Melanocyte of skin (primary cell): ENCODE measurements at places on chromosomes 3 and 15. TPM values are rescaled to one million over a fixed set of nuclear protein-coding genes. Genes with fewer than 3 reads are reported as not detected.

LMAN1L gene
- total RNA-seq, result not detected in 2 replicates

CCDC39 gene
- not detected in 2 replicates for total RNA-seq

CCR4 gene
- total RNA-seq, result not detected in 2 replicates

BLOC1S6 gene
- total RNA-seq, result 47.0 and 58.9 TPM in 2 replicates

SLC24A5 gene
- 614 and 1,301 TPM in 2 replicates for total RNA-seq

TRH gene
- not detected in 2 replicates for total RNA-seq

ZCWPW2 gene
- 0.69 and 0.73 TPM in 2 replicates for total RNA-seq

ACTC1 gene
- total RNA-seq, result not detected in 2 replicates

CKMT1B gene
- total RNA-seq, result not detected in 2 replicates

PLSCR5 gene
- not detected in 2 replicates for total RNA-seq

STOML1 gene
- total RNA-seq, result 12.0 and 16.5 TPM in 2 replicates

SLC6A11 gene
- not detected in 2 replicates for total RNA-seq

FBXW12 gene
- 0.33 TPM in 1 of 2 replicates, not detected in the other for total RNA-seq

GPR15 gene
- not detected in 2 replicates for total RNA-seq

TMOD2 gene
- total RNA-seq, result 9.7 and 20.1 TPM in 2 replicates

ISL2 gene
- total RNA-seq, result not detected in 2 replicates

GP9 gene
- total RNA-seq, result not detected in 2 replicates

EPHA6 gene
- total RNA-seq, result not detected in 2 replicates

CTXN2 gene
- not detected in 2 replicates for total RNA-seq

SPG21 gene
- total RNA-seq, result 98.4 and 118 TPM in 2 replicates

TF gene
- total RNA-seq, result 0.36 and 1.0 TPM in 2 replicates

FAM98B gene
- 7.9 and 9.1 TPM in 2 replicates for total RNA-seq

SLC35G2 gene
- total RNA-seq, result 1.5 and 2.7 TPM in 2 replicates

SLC38A3 gene
- not detected in 2 replicates for total RNA-seq

CLDN18 gene
- total RNA-seq, result not detected in 2 replicates

PLA2G4B gene
- 0.33 and 0.62 TPM in 2 replicates for total RNA-seq

SAMD7 gene
- total RNA-seq, result not detected in 2 replicates

SH3GL3 gene
- total RNA-seq, result not detected in 2 replicates

HCLS1 gene
- 0.33 TPM in 1 of 2 replicates, not detected in the other for total RNA-seq

CCRL2 gene
- total RNA-seq, result 0.33 TPM in 1 of 2 replicates, not detected in the other

SAMMSON gene
- under 0.01 and 2.9 TPM in 2 replicates for total RNA-seq

HGD gene
- total RNA-seq, result under 0.01 and 0.69 TPM in 2 replicates

TTC23 gene
- total RNA-seq, result 35.8 and 39.6 TPM in 2 replicates

GP5 gene
- total RNA-seq, result 0.15 and 0.33 TPM in 2 replicates

SCAANT1 gene
- total RNA-seq, result not detected in 2 replicates

FGF12 gene
- 0.36 and 0.69 TPM in 2 replicates for total RNA-seq

GPX1 gene
- total RNA-seq, result 231 and 280 TPM in 2 replicates

CDC25A gene
- 7.9 and 8.4 TPM in 2 replicates for total RNA-seq

PRRT3 gene
- 4.4 and 4.5 TPM in 2 replicates for total RNA-seq

TMEM158 gene
- total RNA-seq, result 2.4 and 9.8 TPM in 2 replicates

TMOD3 gene
- total RNA-seq, result 32.0 and 40.7 TPM in 2 replicates

MYLK gene
- 7.3 and 13.6 TPM in 2 replicates for total RNA-seq

ITIH4 gene
- total RNA-seq, result 2.2 and 4.1 TPM in 2 replicates

SEMA5B gene
- not detected in 2 replicates for total RNA-seq

DNASE1L3 gene
- total RNA-seq, result not detected in 2 replicates

SUSD5 gene
- 15.1 and 20.7 TPM in 2 replicates for total RNA-seq

RAP2B gene
- 42.6 and 50.9 TPM in 2 replicates for total RNA-seq

GFM1 gene
- total RNA-seq, result 55.1 and 64.7 TPM in 2 replicates

OXNAD1 gene
- 29.6 and 41.5 TPM in 2 replicates for total RNA-seq

NMB gene
- total RNA-seq, result 5.7 and 7.1 TPM in 2 replicates

GOLGA8A gene
- total RNA-seq, result 6.2 and 17.4 TPM in 2 replicates

PLD1 gene
- total RNA-seq, result 41.6 and 55.8 TPM in 2 replicates

EFL1 gene
- 18.6 and 22.2 TPM in 2 replicates for total RNA-seq

COL7A1 gene
- 2.0 and 4.8 TPM in 2 replicates for total RNA-seq

LRRC34 gene
- 8.7 and 16.0 TPM in 2 replicates for total RNA-seq

CTDSPL2 gene
- 49.6 and 50.9 TPM in 2 replicates for total RNA-seq

PPIP5K1 gene
- total RNA-seq, result 18.2 and 45.4 TPM in 2 replicates

DUOX1 gene
- total RNA-seq, result 0.15 TPM in 1 of 2 replicates, not detected in the other
